Islet precursor cell (in vitro differentiated cells): ENCODE measurements at places on chromosomes 1 and 21.
A peak's percentile ranks its signal among the peaks of the same experiment; 100 is the strongest.

GRCh38 chr21:34520764-34521508 lies 8.9 kb upstream of the KCNE1 start:
- DNase-seq: peak; percentile 43

GRCh38 chr1:77468257-77468948 lies 186.6 kb downstream of the AK5 start:
- no peak for DNase-seq

DNA sequence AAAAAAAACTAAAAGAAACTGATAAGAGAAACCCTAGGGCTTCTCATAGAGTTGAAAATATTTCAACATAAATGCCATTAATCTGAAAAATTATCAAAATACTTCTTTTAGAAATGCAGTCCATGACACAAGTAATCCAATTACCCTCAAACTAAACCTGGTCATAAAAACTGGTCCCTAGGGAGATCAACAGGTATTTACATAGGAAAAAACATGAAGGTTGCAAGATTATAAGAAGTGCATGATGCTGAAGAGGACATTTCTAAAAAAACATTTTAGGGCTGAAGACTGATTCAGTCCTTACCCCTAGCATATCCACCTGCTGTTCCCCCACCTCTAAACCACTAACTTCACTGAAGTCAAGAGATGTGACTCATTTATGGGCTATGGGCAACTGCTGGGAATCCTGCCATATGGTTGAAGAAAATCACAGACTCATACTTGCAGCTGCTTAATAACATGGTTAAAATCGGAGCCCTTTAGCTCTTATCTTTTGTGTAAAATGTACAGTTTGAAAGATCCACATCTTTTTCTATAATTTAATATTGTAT lies 131.0 kb upstream of the RUNX1 start:
- DNase-seq: no peak

DNA sequence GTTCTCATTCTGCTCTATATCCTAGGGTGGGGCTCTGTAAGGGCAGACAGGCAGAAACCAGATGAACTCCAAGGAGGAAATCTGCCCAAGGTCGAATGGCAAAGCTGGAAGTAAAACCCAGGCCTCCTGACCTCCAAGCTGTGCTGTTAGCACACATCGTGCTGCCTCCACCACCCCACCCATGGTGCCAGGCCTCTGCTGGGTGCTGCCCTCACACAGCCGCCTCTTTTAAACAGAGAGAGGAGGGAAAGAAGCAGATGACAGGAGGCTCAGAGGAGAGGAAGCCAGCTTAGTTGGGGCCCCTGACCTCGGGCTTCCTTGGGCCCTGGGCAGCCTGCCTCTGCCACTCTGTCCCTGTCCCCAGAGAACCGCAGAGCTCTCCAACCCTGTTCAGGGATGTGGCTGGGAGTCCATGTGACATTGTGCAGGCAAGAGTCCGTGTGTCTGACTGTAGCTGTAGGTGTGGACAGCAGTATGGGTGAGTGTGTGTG lies 1.1 kb downstream of the SYNC start:
- no peak for DNase-seq

DNA sequence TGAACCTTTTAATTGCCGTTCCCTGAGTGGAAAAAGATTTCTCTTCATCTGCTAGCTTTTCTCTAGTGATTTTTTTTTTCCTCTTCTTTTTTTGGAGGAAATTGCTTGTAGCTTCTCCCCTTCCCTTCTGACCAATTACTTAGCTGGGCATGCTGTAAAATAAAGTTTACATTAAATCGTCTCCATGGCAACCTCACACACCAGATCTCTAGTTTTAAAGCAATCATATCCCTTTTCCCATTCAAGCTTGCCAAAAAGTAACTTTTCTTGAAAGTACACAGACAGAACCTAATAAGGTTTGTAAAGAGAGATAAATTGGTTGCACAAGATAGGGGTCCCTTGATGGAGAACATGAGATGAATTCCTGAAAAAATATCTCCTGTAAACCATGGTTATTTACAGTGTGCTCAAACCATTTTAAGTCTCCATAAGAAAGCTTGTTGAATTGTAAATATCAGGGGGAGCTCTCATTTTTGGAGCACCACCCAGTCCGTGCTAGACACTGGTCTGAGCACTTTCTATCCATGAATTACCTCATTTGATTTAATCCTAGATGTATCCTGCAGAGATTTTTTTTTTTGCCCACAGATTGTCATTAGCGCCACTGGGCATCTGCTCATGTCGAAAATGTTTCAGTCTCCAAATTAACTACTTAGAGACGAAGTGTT lies 32.6 kb upstream of the HTR1D start:
- no peak for DNase-seq

DNA sequence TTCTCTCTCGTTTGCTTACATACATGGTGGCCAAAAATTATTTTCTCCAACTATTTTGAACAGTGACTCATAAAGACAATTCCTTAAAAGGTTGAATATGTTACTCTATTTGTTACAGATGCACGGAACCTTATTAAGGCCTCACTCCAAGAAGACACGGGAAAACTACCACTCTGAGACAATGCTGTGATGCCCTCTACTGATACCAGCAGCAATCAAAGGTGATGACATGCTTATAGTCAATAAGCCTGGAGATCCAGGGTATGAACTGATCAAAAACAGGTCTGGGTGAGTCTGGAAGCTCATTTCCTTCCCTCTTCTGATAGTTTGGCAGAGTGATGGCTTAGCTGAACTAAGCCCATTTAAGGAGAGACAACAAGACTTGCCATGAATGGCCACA lies 563.0 kb downstream of the LRRIQ3 start:
- DNase-seq: no peak

- no peak for DNase-seq
Measured at GRCh38 chr21:36454093-36454531, 25.8 kb downstream of the CLDN14 start.

- DNase-seq: no peak
Measured at GRCh38 chr1:112981426-112981825, 25.4 kb upstream of the SLC16A1 start.

DNA sequence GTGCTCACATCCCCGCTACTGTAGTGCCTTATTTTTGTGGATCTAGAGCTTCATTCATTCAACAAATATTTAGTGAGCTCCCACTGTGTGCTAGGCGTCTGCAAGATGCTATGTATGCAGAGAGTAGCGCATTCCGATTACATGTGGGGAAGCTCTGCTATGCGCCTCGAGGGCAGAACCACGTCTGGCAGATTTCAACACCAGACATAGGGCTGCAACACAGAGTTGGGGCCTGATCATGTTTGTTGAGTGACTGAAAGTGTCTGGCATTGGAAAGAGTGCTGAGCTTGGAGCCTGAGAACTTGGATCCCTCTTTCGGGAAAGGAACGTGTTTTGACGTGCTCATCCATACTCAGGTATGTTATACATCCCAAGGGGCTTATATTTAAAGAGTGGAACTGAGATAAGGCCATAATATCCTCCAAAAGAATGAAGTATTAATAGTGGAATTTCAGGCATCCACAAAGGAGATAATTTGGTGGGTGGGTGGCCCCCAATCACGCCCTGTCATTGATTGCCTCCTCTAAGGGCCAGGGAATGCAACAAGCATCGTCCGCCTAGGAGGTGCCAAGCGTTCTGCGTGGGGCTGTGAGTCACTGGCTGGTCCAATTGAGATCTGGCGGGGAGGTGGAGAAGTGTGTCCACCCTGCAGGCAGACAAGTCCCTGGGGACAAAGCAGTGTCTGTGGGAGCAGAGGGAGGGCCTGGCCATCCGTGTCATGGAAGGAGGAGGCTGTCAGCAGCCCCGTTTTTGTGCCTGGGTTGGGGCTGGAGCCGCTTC lies 62.8 kb upstream of the ZBTB40 start:
- DNase-seq: peak; percentile 98
